ENCODE measurements at places on chromosomes 5 and 9. TPM values are rescaled to one million over a fixed set of nuclear protein-coding genes. Genes with fewer than 3 reads are reported as not detected.
A peak's percentile ranks its signal among the peaks of the same experiment; 100 is the strongest.

DNA sequence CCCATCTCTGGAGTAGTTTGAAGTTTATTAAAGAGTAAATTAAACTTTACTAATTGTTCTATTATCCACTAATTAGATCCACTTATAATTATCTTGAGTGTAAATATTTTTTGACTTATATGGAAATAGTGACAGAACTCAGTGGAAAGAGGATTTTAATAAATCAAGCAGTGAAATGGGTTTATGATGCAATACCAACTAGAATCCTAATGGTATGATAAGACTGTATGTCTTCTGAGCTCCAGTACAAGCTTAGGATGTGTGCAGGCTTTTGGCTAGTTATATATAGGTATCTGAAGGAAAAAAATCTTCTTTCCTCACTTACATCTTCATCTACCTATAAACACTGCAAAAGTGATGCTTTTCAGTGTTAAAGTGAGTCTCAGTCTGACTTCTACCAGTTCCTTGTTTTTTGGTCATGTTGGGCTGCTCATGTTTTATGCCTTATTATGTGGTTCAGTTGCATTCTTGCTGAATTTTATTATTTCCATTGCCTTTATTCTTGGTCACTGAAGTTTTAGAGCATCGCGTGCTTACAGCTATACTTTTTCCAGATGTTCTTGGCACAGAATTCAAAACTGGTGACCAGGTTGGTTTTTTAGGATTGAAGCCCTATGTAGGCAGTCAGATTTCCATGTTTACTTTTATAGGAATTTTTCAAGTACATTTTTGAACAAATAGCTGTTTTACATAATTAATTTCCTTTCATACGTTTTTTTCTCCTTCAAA, 30.5 kb downstream of the XRCC4 start:
- H3K4me1 ChIP-seq: no peaks in the 10 kb centered on the region
- no peak for DNase-seq
- no peak overlapping the region for H3K27ac ChIP-seq
- no peak overlapping the region for H3K4me3 ChIP-seq

- H3K27me3 ChIP-seq: no peaks in the 10 kb centered on the region
- no peak for DNase-seq
- H3K36me3 ChIP-seq: no peaks in the 10 kb centered on the region
- no peak overlapping the region for H3K27ac ChIP-seq
- H3K4me1 ChIP-seq: no peaks in the 10 kb centered on the region
Observed at GRCh38 chr9:135117281-135117680, 29.8 kb downstream of the OLFM1 start.

GRCh38 chr5:79193643-79194042, 42.3 kb upstream of the JMY start:
- H3K4me1 ChIP-seq: no peaks in the 10 kb centered on the region
- no peak overlapping the region for H3K27ac ChIP-seq

DNA sequence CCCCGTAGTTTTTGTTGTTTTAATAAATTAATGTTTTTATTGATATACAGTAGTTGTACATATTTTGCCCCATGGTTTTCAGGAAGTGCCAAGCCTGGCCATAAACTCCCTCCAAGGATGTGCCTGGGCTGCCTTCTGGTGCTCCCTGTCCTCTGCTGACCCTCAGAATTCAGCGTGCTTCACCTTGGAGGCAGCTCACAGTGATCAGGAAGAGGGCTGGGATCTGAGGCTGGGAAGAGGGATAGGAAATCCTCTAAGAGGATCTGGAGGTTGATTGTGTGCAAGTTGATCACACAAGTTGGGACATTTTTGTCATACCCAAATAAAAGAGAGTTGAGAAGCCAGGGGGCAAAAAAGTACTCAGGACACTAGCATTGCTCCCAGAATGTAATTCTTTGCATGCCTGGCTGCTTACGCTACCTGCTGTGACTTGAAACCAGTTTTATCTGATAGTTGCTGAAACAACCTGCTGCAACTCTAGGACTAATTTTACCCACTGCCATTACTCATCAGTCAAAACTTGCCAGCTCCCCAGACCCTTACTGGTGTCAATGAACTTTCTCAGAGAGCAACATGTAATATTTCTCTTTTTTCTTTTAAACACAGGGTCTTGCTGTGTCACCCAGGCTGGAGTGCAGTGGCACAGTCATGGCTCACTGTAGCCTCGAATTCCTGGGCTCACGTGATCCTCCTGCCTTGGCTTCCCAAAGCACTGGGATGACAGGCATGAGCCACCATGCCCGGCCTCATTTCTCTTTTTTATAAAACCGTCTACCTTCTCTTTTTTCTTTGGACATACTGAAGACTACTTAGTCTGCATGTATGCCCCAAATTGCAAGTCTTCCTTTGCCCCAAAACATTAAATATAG, 29.0 kb downstream of the PDE6A start:
- no peak overlapping the region for H3K27ac ChIP-seq
- H3K36me3 ChIP-seq: no peaks in the 10 kb centered on the region
- no peak overlapping the region for H3K4me3 ChIP-seq
- H3K4me1 ChIP-seq: peaks cover 23% of the 10 kb centered on the region
- H3K27me3 ChIP-seq: no peaks in the 10 kb centered on the region

DNA sequence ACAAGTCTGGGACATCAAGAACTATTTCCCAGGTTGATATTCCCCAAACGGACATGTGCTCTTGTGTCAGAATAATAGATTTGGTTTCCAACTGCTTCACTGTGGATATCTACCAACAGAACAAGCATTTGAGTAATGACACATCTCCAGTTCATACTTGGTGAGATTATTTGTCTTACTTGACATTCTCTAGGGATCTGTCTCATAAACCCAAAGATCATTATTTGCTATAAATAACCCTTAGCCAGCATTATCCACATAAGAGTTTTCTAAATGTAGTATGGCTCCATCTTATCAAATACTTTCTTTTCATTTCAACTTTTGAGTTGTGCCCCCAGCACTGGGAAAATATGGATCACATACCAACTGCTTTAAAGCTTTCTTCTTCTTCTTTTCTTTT, 1063.9 kb upstream of the CDH18 start:
- DNase-seq: no peak
- H3K27ac ChIP-seq: no peak overlapping the region
- H3K4me1 ChIP-seq: no peaks in the 10 kb centered on the region
- no peaks in the 10 kb centered on the region for H3K36me3 ChIP-seq
- no peaks in the 10 kb centered on the region for H3K27me3 ChIP-seq

DNA sequence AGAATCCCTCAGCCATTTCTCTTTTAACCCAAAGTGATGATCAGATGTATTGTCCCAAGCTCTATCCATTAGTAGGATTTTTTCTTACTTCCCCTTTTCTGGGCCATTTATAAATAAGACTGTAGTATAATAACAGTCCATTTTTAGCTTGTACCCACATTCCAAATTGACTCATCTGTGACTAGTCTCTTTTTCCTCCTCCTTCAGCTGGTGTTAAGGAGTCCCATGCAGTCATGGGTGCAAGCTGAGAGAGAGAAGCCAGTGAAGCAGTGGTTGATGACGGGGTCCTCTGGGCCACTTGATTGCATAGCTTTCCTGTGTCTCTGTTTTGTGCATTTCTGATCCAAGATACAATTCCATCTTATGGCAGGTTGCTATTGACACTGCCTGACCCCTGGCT, 476.0 kb upstream of the CD180 start:
- DNase-seq: no peak
- H3K4me3 ChIP-seq: no peak overlapping the region
- H3K36me3 ChIP-seq: no peaks in the 10 kb centered on the region
- no peaks in the 10 kb centered on the region for H3K27me3 ChIP-seq
- no peak overlapping the region for H3K27ac ChIP-seq

GRCh38 chr9:69130456-69131441, 43.3 kb upstream of the TJP2 start:
- H3K27ac ChIP-seq: no peak overlapping the region
- no peaks in the 10 kb centered on the region for H3K27me3 ChIP-seq
- no peak overlapping the region for H3K4me3 ChIP-seq
- no peaks in the 10 kb centered on the region for H3K36me3 ChIP-seq
- DNase-seq: no peak
- peaks cover 14% of the 10 kb centered on the region for H3K4me1 ChIP-seq

DNA sequence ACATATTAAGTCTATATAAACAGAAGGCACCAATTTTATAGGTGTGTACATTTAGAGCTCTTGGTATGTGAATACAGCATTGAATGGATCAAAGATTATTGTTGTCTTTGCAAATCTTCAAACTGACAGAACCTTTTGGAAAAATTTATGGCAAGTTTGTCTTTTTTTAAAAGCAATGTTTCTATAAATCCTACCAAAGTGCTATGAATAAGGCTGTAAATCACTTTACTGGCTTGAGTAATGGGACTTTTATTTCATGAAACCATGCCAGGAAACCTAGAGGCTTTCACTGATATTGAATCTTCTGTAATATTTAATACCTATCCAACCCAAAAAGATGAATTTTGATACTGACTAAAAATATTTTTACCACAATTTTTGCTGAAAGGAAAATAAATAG, 7.4 kb upstream of the DAPK1 start:
- no peak overlapping the region for H3K27ac ChIP-seq
- H3K4me3 ChIP-seq: no peak overlapping the region
- H3K27me3 ChIP-seq: no peaks in the 10 kb centered on the region
- H3K4me1 ChIP-seq: peaks cover 12% of the 10 kb centered on the region
- no peak for DNase-seq

The ATG10 gene
- total RNA-seq: 11.5 TPM

The SLC6A7 gene
- not detected for total RNA-seq

The CER1 gene
- not detected for total RNA-seq

The STPG3 gene
- total RNA-seq: not detected

GRCh38 chr5:75018805-75019587, 33.4 kb downstream of the GCNT4 start:
- DNase-seq: no peak
- H3K4me1 ChIP-seq: peaks cover 19% of the 10 kb centered on the region
- no peak overlapping the region for H3K27ac ChIP-seq
- no peaks in the 10 kb centered on the region for H3K27me3 ChIP-seq
- no peaks in the 10 kb centered on the region for H3K36me3 ChIP-seq

GRCh38 chr9:6692881-6693361, 47.4 kb upstream of the GLDC start:
- DNase-seq: no peak
- no peaks in the 10 kb centered on the region for H3K27me3 ChIP-seq
- H3K27ac ChIP-seq: no peak overlapping the region
- H3K36me3 ChIP-seq: no peaks in the 10 kb centered on the region

- H3K4me1 ChIP-seq: no peaks in the 10 kb centered on the region
- no peak overlapping the region for H3K4me3 ChIP-seq
- no peaks in the 10 kb centered on the region for H3K36me3 ChIP-seq
- H3K27ac ChIP-seq: no peak overlapping the region
Observed at GRCh38 chr9:121721058-121721350, 69.6 kb downstream of the DAB2IP start.

DNA sequence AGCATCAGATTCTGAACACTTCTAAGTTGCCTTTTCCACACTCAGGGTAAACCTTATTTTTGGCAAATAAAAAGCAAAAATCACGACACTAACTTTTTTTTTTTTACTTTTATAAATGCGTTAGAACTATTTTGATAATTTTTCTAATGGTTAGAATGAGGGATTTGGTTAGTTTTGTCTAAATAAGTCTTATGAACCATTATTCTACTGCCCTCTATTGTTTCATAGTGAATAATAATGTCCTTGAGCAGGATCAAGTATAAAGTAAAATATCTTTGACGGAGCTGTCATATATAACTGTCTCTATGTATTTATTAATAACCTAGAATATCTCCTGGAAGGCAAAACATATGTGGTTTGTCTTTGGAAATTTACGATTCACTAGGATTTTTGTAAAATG, 631.8 kb downstream of the GABRG2 start:
- no peak overlapping the region for H3K4me3 ChIP-seq
- no peaks in the 10 kb centered on the region for H3K27me3 ChIP-seq
- no peaks in the 10 kb centered on the region for H3K36me3 ChIP-seq
- no peak for DNase-seq
- H3K27ac ChIP-seq: no peak overlapping the region

GRCh38 chr9:112176524-112176923, 1.4 kb upstream of the SUSD1 start:
- no peak overlapping the region for H3K27ac ChIP-seq
- peaks cover 15% of the 10 kb centered on the region for H3K36me3 ChIP-seq
- H3K27me3 ChIP-seq: no peaks in the 10 kb centered on the region
- peak; percentile 25 for DNase-seq

DNA sequence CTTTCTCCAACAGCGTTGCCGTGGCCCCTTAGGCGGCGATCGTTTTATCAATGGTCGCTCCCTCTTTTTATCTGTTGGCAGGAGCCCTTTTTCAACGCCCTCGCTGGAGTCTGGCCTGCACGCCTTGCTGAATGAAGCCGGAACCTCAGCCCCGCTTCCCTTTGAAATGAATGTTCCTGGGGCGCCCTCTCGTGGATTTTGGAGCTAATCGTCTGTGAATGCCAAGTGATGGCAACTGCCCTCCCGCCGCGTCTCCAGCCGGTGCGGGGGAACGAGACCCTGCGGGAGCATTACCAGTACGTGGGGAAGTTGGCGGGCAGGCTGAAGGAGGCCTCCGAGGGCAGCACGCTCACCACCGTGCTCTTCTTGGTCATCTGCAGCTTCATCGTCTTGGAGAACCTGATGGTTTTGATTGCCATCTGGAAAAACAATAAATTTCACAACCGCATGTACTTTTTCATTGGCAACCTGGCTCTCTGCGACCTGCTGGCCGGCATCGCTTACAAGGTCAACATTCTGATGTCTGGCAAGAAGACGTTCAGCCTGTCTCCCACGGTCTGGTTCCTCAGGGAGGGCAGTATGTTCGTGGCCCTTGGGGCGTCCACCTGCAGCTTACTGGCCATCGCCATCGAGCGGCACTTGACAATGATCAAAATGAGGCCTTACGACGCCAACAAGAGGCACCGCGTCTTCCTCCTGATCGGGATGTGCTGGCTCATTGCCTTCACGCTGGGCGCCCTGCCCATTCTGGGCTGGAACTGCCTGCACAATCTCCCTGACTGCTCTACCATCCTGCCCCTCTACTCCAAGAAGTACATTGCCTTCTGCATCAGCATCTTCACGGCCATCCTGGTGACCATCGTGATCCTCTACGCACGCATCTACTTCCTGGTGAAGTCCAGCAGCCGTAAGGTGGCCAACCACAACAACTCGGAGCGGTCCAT, 10.0 kb downstream of the S1PR3 start:
- peaks cover 10% of the 10 kb centered on the region for H3K4me1 ChIP-seq
- DNase-seq: peak; percentile 62
- no peaks in the 10 kb centered on the region for H3K27me3 ChIP-seq
- H3K4me3 ChIP-seq: no peak overlapping the region
- peaks cover 61% of the 10 kb centered on the region for H3K36me3 ChIP-seq

- peaks cover 38% of the 10 kb centered on the region for H3K4me1 ChIP-seq
- no peak overlapping the region for H3K27ac ChIP-seq
- no peak overlapping the region for H3K4me3 ChIP-seq
- DNase-seq: no peak
- no peaks in the 10 kb centered on the region for H3K36me3 ChIP-seq
Observed at GRCh38 chr5:168407211-168407610, 79.1 kb upstream of the RARS1 start.

- H3K27me3 ChIP-seq: 0 out of 2 replicates have a peak, but pooled peaks cover 4% of the 10 kb centered on the region
- no peaks in the 10 kb centered on the region for H3K36me3 ChIP-seq
- H3K27ac ChIP-seq: no peak overlapping the region
- no peak overlapping the region for H3K4me3 ChIP-seq
Observed at GRCh38 chr5:1905108-1905507, 22.4 kb upstream of the IRX4 start.

- peak; percentile 66 for DNase-seq
- peaks cover 50% of the 10 kb centered on the region for H3K36me3 ChIP-seq
- H3K4me3 ChIP-seq: peak overlapping the region; percentile 74
- no peaks in the 10 kb centered on the region for H3K27me3 ChIP-seq
- peak overlapping the region; percentile 91 for H3K27ac ChIP-seq
Observed at GRCh38 chr5:142324136-142324870, 518 bp downstream of the SPRY4 start.

- H3K27ac ChIP-seq: no peak overlapping the region
- H3K4me3 ChIP-seq: no peak overlapping the region
- no peak for DNase-seq
- H3K36me3 ChIP-seq: no peaks in the 10 kb centered on the region
- no peaks in the 10 kb centered on the region for H3K27me3 ChIP-seq
Observed at GRCh38 chr5:89418407-89419085, 535.6 kb upstream of the MEF2C start.

The NTRK2 gene
- 0.16 TPM for total RNA-seq
